Activated T-helper 9 cell treated with anti-CD3 and anti-CD28 coated beads, Interleukin-2, amount 50 U/mL, for 16 hours (primary cell): ENCODE measurements at places on chromosomes 13 and 19.
A peak's percentile ranks its signal among the peaks of the same experiment; 100 is the strongest.

DNA sequence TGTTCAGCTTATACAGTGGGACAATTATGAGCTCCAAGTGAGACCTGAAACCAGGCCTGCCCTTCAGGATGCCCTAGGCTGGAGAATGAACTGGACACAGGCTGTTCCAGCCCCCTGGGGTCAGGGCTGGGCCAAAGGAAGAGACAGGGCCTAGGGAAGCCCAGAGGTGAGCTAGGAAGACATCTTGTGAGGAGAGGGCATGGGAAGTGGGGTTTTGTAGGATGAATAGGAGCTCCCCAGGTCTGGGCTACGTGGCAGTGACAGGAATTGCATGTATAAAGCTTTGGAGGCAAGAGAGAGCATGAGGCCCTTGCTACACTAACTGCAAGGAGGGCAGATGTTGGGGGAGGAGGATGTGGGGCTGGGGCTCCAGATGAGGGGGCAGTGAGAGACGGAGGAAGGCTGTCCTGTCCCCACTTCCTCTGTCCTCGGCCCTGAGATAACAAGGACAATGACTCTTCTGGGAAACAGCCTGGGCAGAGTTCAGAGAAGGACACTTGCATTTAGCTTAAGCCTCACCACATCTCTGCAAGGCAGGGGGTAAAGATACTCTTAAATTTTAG is 1.5 kb upstream of the TBXA2R start:
- DNase-seq: no peak

GRCh38 chr13:67520886-67521285 is 290.8 kb upstream of the PCDH9 start:
- DNase-seq: no peak

GRCh38 chr13:62887046-62887445 is 1471.4 kb upstream of the PCDH20 start:
- no peak for DNase-seq

DNA sequence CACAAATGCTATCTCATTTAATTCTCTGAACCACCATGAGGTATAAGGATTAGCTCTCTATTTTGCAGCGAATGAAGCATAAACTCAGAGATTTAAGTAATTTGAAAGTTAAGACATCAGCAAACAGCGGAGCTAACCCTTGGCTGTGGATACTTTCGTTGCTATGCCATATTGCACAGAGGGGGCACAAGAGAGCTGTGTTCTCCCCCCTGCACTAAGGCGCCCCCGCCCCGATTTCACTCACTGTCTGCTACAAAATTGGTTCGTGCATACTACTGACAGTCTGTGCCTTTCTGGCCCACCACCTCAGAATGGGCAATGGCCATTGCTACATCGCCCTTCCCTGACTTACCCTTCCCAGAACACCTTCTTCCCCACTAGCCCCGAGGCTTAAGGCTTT is 105.7 kb upstream of the OBI1 start:
- no peak for DNase-seq

DNA sequence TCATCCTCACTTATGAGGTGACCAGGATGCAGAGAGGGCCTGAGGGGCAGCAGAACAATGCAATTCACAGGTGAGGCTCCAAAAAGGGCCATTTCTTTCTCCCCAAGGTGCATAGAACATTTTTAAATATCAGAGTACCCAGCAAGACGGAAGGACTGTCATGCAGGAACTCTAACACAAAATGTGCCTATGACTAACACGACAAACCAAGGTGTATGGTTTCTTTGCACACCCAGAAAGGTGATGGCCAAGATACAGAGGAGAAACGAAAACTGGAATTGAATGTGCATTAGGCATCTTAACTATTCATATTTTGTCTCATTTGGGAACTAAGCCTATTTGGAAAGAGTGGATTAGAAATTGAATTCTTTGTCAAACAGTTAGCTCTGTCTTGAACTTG is 29.9 kb downstream of the SHISA2 start:
- DNase-seq: no peak

GRCh38 chr13:51715613-51716012 is 88.3 kb downstream of the DHRS12 start:
- DNase-seq: no peak

GRCh38 chr19:46861691-46862502 is 1.1 kb downstream of the ARHGAP35 start:
- no peak for DNase-seq

GRCh38 chr13:69579351-69579750 is 528.3 kb upstream of the ATXN8OS start:
- DNase-seq: no peak

DNA sequence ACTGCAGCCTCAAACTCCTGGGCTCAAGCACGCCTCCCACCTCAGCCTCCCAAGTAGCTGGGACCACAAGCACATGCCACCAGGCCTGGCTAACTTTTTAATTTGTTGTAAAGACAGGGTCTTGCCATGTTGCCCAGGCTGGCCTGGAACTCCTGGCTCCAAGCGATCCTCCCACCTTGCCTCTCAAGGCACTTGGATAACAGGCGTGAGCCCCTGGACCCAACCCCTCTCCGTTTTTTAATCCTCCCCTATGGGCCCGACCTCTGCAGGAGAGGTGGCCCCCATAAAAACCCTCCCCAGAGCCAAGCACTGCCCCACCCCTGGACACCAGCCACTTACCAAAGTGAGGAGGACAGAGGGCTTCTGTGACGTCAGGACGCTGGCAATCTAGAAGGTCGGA is 28.6 kb downstream of the PEPD start:
- no peak for DNase-seq

DNA sequence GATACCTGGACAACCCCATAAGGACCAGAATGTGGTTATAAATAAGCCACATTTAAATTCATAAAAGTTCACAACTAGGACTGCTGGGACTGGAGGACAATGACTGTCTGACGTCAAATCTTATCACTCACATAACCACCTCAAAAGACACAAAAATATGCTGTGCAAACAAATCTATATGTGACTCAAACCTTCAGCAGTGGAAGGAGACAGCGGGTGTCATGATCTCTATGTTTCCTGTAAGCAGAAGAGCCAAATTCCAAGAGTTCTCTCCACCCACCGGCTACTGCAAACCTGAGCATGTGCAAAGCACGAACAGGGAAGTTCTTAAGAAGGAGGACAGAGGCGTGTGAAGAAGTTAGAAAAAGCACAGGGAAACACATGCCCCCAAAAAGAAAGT is 113.2 kb downstream of the MYCBP2 start:
- no peak for DNase-seq

GRCh38 chr19:29517946-29518345 is 7.8 kb upstream of the VSTM2B start:
- no peak for DNase-seq

- DNase-seq: no peak
Observed at GRCh38 chr19:6677495-6677882, 7.5 kb upstream of the TNFSF14 start.

- DNase-seq: no peak
Observed at GRCh38 chr13:84352946-84353345, 470.7 kb upstream of the SLITRK1 start.

DNA sequence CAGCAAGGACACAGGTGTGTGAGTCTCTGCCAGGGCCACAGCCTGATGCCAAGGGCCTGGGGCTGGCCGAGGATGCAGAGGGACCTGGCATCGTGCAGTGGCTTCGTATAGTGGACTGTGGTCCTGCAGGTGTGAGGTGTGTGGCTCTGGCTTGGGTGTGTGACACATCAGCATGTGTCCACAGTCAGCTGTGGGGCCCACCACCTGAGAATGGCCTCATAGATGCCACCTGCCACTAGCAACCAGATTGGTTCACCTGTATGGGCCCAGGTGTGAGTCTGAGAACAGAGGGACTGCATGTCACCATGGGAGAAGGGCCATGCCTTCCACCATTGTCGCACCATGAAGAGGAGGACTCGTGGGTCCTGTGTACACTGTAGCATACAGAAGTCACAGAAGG is 2.4 kb downstream of the PPP1R14A start:
- DNase-seq: no peak

DNA sequence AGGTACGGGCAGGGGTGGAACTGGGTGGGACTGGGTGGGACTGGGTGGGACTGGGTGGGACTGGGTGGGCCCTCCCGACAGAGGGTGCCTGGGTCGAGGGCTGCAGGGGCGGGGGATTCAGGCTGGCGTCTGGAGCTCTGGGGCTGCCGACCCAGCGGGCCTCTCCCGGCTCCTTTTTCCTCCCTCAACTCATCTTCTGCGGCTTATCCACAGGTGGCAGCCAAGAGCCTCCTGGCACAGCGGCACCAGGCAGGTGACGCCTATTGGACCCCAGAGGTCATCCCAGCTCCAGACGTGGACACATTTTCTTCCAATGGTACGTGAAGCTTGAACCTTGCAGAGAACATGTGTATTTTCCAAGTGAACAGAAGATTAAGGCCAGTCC is 533 bp downstream of the ZNF544 start:
- no peak for DNase-seq

DNA sequence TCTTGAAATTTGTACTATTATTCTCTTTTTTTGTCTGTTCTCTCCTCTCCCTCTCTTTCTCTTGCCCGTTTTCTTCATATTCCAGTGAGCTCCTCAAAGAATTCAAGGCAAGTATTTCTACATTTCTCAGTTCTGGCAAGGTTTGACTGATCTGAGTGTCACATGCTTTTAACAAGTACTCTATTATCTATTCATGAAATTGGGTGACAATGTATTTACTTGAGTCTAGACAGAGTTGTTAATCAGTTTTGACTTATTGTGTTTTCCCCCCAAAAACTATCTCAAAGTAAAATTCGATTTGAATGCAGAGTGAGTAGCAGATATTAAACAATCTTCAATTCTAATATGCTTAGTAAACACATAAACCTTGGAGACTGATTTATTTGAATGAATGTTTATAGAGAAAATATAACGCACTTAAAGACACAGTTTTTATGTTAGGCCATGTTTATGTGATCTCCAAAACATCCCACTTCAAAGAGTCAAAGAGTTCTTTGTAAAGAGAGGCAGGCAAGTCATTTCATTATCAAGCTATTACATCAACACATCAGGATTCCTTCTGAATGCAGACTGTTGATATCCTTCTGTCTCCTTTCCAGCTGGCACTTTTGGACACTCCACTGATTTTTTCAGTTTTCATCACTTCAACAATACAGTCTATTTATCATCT is 166.6 kb downstream of the SLITRK6 start:
- DNase-seq: no peak

DNA sequence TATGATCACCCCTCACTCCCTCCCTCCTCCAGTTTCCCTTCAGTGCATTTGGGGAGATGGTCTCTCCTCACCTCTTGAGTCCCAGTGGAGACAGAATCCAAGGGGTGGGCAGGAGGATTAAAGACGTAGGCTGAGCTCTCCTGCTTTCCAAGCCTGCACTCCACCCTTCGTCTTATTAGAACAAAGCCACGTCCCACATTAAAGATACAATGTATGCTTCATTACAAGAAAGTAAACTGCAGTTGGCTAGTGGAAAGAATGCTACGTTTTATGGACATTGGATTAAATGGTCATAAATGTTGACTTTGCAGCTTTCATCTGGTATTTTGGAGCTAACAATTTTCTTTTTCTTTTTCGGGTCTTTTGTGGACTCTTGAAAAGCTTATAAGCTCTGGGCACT is 1.5 kb upstream of the KLK11 start:
- no peak for DNase-seq

DNA sequence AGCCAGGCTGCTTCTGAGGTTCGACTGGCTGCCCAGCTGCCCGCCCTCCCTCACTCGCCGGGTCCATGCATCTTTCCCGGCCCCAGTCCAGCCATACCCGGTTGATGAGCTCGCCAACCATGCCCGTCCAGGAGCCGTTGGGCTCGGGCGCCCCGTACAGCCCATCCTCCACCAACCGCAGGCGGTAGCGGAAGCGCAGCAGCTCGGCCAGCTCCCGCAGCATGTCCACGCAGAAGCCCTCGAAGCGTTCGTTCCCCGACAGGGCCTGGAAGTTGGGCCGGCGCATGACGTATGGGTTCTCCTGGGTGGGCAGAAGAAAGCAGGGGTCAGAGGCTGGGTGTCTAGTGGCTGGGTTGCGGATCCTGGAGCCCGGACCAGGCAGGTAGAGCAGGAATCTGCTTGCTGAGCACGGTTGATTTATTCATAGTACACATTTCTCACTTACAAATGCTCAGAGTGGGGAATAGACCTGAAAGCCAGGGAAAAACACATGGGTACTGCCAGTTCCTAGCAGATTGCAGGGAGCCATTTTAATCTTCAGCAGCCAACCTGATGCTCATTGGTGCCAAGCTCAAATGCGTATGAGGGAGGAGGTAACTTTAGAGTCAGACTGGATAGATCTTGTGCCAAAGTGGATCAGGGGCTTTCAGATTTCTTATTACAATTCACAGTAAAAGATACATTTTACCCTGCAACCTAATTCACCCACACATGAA is 27.4 kb downstream of the GRIK5 start:
- no peak for DNase-seq

DNA sequence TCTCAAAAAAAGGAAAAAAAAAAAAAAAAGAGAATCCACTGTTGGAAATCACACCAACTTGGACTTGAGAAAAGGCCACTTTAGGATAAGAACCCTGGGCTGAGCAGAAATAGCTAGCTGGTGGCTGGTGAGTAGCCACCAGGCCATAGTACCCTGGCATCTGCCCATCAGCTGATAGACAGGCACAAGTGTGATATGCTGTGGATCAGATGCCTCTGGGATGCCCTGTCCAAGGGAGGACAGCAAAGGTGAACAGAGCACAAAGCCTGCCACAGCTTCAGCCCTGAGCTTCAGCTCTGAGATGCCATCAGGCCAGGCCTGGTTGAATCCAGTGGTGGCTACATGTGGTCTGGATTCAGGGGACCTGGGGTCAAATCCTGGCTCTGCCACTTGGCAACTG is 8.7 kb downstream of the SIRT2 start:
- DNase-seq: no peak

- DNase-seq: peak; percentile 75
Observed at GRCh38 chr19:54162241-54162805, 2.8 kb upstream of the LENG1 start.

DNA sequence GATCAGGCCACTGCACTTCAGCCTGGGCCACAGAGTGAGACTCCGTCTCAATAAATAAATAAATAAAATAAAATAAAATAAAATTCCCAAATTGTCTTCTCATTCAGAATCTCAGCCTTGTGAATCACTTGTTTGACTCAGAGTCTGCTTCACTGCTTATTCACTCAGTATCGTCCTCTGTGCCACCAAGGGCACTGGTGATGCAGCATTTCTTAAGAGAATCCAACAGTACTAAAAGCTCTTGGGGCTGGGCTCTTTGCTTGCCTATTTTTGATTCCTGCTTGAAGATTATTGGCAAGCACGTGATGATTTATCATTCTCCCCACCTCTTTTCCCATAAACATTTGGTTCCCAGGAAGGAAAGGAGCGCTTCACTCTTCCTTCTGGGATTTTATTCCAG is 54.8 kb upstream of the HMGB1 start:
- no peak for DNase-seq

GRCh38 chr13:50936679-50937078 is 27.1 kb downstream of the RNASEH2B start:
- DNase-seq: no peak

DNA sequence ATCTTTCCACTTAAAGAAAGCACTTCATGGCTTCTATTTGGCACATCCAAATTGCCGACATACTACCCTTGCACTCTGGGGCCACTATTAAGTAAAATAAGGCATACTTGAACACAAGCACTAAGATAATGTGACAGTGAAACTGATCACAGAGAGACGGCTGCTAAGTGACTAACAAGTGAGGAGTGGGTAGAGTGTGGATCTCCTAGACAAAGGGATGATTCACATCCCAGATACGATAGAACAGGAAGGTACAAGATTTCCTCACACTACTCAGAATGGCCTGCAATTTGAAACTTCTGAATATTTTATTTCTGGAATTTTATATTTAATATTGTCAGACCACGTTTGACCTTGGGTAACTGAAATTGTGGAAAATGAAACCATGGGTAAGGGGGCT is 1721.8 kb upstream of the SPRY2 start:
- no peak for DNase-seq
